ENCODE measurements at places on chromosomes 7 and 10. TPM values are rescaled to one million over a fixed set of nuclear protein-coding genes. Genes with fewer than 3 reads are reported as not detected.

DNA sequence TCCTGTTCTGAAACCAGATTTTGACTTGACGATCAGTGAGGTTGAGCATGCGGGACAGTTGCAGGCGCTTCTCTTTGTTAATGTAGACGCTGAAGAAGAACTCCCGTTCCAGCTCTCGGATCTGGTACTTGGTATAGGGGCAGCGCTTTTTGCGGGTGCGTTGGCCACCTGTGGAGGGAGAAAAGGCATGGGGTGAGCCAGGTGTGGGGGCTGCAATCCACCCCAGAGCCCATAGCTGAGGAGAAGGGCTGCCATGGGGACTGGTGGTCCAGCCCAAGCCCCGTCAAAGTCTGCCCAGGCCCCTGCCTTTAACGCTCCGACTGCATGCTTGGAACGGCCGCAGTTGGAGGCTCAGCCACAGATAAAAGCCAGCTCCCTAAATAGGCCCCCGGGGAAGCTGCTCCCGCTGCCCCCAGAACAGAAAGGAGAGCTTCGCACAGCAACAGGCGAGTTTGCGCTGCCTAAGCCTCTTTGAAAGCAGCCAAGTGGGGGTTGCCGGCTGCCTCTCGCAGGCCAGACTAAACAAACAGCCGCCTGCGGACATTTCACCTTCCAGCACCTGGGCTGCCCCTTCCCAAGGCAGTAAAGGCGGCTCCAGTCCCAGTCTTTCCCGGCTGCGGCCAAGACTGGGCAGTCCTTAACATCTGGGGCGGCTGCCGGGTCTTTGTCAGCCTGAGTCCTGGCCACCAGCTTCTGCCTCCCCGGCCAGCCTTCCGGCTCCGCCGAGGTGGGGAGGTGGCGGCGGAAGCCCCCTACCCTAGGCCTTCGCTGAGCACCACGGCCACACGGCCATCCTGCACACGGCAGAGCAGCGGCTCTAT lies 2.0 kb downstream of the HOXA11 start:
- peaks cover 14% of the 10 kb centered on the region for H3K4me1 ChIP-seq
- peak; percentile 64 for DNase-seq
- peak overlapping the region; percentile 29 for H3K27ac ChIP-seq
- H3K36me3 ChIP-seq, result no peaks in the 10 kb centered on the region

DNA sequence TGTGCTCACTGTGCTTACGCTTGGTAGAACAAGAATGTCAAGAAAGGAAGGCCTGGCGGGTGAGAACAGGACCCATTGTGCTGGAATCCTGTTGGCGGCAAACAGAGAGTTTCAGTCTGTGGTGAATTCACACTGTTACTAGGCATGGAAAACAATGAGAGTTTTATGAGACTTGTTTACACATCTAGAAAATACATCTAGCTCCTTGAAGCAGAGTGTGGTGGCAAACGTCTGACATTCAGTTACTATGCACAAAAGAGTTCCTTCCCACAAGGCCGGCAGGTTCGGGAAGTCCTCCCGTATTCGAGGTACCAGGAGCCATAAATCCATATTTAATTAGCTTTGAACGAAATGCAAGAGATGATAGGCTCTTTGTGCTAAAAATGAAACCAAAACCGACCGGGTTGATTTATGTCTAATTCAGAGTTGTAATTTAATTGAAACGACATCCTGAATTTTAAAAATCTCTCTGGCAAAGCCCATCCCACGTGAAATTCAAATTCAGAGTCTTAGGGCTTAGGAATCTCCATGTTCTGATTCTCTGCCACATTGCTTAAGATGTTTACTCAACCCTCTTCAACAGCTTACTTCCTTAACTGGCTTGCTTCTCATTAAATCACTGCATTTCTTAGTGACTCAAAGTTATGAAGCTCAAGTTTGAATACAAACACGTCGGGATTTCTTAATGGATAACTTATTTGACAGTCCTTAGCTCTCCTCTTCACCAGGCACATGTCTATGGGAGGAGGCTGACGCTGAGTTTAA lies 299.9 kb upstream of the PITRM1 start:
- peaks cover 26% of the 10 kb centered on the region for H3K4me1 ChIP-seq
- H3K36me3 ChIP-seq, result no peaks in the 10 kb centered on the region
- no peaks in the 10 kb centered on the region for H3K27me3 ChIP-seq
- H3K4me3 ChIP-seq, result no peak overlapping the region
- DNase-seq, result no peak

GRCh38 chr10:61784354-61785133 lies 117.0 kb upstream of the ARID5B start:
- no peaks in the 10 kb centered on the region for H3K36me3 ChIP-seq
- H3K4me1 ChIP-seq, result no peaks in the 10 kb centered on the region
- no peaks in the 10 kb centered on the region for H3K27me3 ChIP-seq

DNA sequence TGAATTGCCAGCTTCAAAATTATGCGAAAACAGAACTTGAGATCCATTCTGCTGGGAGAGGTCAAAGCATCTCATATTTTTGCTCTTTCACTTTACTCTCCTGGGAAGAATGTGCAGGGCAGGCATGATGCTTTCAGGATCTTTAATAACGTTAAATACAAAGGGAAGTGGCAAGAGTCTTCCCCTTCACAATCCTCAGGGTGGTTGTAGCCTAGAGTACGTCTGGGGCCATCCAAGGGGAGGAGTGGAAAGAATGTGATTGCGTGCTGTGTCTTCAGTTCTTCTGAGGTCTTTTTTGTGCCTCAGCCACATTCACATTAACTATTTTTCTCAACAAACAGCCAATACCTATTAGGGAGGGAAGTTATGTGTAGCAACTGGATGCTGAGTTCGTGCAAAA lies 207.3 kb downstream of the HGF start:
- no peaks in the 10 kb centered on the region for H3K36me3 ChIP-seq
- H3K27me3 ChIP-seq, result no peaks in the 10 kb centered on the region
- DNase-seq, result no peak
- H3K4me3 ChIP-seq, result no peak overlapping the region

Gene INPP5A
- total RNA-seq, result 26.2 TPM

DNA sequence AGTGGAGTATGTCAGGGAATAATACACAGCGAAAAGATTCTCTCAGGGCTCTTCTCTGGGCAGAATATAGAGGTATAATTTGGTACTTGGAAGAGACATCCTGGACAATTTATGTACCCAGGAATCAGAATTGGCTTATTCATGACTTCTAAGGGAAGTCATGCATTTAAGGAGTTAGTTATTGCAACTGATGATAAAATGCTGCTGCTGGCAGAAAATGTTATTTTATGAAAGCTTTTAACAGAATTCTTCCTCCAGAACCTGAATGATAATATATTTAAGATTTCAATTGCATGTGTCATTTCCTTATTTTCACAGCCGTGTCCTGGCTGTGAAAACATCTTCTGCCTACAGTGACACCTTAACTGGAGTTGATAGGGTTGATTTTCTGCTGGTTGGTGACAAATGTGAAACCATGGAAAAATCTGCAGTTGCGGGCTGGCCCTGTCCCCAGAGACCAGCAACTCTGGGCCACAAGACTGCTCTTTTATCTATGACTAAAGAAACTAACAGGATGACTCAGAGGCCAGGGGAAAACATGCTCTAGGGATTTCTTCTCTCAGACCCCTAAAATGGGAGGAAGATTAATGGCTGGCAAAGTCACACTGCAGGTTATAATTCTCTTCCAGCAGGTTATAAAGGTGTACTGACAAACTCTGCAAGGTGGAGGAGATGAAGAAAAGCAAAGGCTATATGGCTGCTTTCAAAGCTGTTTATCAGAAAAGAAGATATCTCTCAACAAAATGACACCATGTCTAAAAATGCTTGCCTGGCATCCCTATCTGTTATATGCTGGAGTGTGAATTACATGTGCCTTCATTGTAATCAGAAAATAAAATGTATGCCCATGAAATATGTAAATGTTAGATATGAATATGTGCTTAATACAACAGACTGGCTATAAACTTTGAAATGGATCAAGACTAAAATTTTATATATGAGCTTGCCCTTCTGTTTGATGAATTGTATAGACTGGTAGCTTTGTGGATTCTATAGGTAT lies 12.1 kb upstream of the TRUB1 start:
- H3K4me1 ChIP-seq, result peaks cover 17% of the 10 kb centered on the region
- DNase-seq, result no peak
- no peaks in the 10 kb centered on the region for H3K27me3 ChIP-seq

DNA sequence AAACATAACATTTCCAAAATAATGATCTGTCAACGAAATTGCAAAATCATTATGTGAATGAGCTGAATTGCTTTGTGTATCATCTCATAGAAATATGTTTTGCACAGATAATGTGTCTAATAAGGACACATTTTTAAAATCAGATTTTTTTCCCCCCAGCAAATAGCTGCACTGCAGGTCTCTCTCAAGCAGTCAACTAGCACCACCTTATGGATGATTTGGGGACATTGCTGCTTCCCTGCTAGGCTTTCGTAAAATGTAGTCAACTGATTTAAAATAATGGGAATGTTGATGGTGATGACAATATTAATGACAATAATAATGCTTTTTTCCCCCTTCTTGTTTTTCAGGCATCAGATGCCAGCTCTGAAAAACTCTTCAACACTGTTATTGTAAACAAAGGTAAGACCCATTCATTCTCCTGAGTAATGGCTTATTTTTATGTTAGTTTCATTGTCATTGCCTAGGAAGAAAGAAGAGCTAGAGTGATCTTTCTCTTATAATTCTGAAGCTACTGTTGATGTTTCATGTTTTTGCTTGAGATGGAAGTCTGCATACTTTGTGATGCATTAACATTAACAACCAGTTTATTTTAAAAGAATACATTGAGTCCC lies 433.6 kb upstream of the GALNT17 start:
- peak overlapping the region; percentile 97 for H3K4me3 ChIP-seq
- H3K4me1 ChIP-seq, result peaks cover 29% of the 10 kb centered on the region
- no peak for DNase-seq
- H3K36me3 ChIP-seq, result peaks cover 10% of the 10 kb centered on the region
- peaks cover 5% of the 10 kb centered on the region for H3K27me3 ChIP-seq

- no peaks in the 10 kb centered on the region for H3K27me3 ChIP-seq
- peaks cover 8% of the 10 kb centered on the region for H3K36me3 ChIP-seq
- H3K4me3 ChIP-seq, result peak overlapping the region; percentile 74
- no peak for DNase-seq
Measured at GRCh38 chr10:132413226-132414205, 16.5 kb downstream of the PWWP2B start.

GRCh38 chr7:98329791-98330373 lies 48.4 kb downstream of the BRI3 start:
- peaks cover 8% of the 10 kb centered on the region for H3K4me1 ChIP-seq
- peaks cover 17% of the 10 kb centered on the region for H3K36me3 ChIP-seq
- no peak for DNase-seq
- no peak overlapping the region for H3K4me3 ChIP-seq
- H3K27me3 ChIP-seq, result no peaks in the 10 kb centered on the region

Gene KIF11
- total RNA-seq, result 14.6 TPM

- no peak for DNase-seq
- H3K4me3 ChIP-seq, result peak overlapping the region; percentile 30
- no peaks in the 10 kb centered on the region for H3K27me3 ChIP-seq
- peak overlapping the region; percentile 89 for H3K27ac ChIP-seq
- H3K4me1 ChIP-seq, result peaks cover 42% of the 10 kb centered on the region
Measured at GRCh38 chr10:113096128-113096996, 146.3 kb downstream of the TCF7L2 start.

- no peaks in the 10 kb centered on the region for H3K27me3 ChIP-seq
- no peak overlapping the region for H3K4me3 ChIP-seq
- peaks cover 9% of the 10 kb centered on the region for H3K4me1 ChIP-seq
- H3K36me3 ChIP-seq, result no peaks in the 10 kb centered on the region
Measured at GRCh38 chr7:74282748-74283459, 6.3 kb upstream of the CLIP2 start.

DNA sequence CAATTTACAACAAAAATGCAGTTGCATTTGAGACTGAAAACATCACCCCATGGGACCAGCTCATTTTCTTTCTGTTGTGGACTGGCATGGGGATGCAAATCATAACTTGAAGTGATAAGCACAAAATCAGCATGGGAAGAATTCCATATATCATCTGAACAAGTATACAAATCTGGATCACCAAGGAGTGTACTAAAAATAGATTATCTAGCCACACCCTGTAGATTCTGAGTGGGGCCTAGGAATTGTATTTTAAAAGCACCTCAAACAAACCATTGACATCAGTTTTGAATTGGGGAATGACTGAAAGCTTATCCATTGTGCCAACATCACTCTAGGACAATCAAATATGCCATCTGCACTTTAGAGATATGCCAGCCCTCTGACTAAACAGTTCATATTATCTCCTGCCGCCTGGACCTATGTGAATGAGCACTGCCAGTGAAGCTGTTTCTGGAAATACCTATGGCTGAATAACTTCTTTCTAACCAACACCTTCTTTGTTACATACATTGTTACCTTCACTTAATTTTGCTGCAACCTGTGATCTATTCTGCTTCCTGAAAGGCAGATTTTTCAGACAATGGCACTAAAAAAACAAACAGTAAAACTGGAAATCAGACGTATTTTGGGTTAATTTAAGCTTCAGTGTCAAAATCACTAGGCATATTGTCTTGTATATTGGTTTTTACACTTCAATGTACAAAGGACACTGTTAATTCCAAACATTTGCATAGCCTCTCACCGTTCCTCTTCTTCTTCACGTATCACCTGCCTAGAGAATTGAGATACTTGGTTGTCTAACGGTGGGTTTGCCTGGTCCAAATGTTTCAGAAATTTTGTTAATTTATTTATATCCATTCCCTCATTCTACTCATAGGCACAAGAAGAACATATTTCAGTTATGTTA lies 42.4 kb upstream of the HGF start:
- no peak overlapping the region for H3K4me3 ChIP-seq
- no peaks in the 10 kb centered on the region for H3K36me3 ChIP-seq
- DNase-seq, result no peak
- H3K4me1 ChIP-seq, result peaks cover 5% of the 10 kb centered on the region
- H3K27ac ChIP-seq, result no peak overlapping the region

DNA sequence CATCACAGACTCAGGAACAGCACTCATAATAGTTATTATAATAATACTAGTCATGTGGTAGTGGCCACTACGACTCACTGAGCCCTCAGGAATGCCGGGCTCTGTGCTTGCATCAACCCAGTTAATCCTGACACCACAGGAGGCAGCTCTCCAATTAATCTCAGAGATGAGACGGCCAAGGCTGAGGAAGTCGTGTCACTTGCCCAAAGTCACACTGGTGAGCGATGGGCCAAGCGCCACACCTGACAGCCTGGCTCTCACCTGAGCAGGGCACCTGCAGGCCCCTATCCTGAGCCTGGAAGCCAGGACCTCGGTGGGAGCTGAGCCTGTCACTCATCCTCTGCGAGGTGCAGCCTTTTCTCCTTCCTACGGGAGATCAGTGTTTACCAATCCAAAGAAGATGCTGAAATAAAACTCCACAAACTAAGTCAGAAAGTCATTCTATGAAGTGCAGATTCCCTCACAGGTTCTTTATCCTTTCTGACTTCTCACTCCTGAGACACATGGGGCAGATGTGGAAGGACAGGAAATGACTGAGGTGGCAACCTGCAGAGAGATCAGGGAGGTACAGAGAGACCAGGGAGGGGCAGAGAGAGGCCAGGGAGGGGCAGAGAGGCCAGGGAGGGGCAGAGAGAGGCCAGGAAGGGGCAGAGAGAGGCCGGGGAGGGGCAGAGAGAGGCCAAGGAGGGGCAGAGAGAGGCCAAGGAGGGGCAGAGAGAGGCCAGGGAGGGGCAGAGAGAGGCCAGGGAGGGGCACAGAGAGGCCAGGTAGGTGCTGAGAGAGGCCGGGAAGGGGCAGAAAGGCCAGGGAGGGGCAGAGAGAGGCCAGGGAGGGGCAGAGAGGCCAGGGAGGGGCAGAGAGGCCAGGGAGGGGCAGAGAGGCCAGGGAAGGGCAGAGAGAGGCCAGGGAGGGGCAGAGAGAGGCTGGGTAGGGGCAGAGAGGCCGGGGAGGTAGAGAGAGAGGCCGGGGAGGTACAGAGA lies 38.5 kb downstream of the VIPR2 start:
- H3K27ac ChIP-seq, result peak overlapping the region; percentile 21
- DNase-seq, result no peak
- peaks cover 5% of the 10 kb centered on the region for H3K4me1 ChIP-seq
- H3K36me3 ChIP-seq, result no peaks in the 10 kb centered on the region
- peak overlapping the region; percentile 14 for H3K4me3 ChIP-seq

Measured in type B pancreatic cell (in vitro differentiated cells).